ENCODE measurements at places on chromosomes 16 and 17.
A peak's percentile ranks its signal among the peaks of the same experiment; 100 is the strongest.

DNA sequence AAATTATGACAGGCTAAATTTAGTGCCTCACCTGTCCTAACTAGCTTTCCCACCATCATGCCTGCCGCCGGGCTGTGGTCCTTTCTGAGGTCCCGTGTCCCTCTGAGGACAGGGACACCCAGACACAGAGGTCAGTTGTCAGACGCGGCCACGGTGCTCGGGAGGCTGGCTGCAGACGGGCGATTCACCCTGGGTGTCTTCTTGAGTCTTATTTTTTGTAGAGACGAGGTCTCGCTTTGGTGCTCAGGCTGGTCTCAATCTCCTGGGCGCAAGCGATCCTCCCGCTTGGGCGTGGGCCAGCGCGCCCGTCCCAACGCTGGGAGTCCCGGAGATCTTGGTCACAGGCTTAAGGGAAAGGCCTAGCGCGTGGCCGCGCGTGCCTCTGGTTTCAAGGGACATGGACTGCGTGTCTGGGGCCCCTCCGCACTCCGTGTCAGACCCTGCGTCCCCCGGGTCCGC is 797 bp upstream of the RAB11FIP3 start:
- DNase-seq: peak; percentile 31

- DNase-seq: no peak
Observed at GRCh38 chr16:13768471-13768870, 151.5 kb upstream of the ERCC4 start.

GRCh38 chr16:1916640-1916990 is 1.6 kb downstream of the HS3ST6 start:
- DNase-seq: no peak

- no peak for DNase-seq
Observed at GRCh38 chr17:65388911-65389310, 172.5 kb downstream of the AXIN2 start.

- DNase-seq: peak; percentile 83
Observed at GRCh38 chr17:78144147-78144719, 2.0 kb upstream of the C17orf99 start.

DNA sequence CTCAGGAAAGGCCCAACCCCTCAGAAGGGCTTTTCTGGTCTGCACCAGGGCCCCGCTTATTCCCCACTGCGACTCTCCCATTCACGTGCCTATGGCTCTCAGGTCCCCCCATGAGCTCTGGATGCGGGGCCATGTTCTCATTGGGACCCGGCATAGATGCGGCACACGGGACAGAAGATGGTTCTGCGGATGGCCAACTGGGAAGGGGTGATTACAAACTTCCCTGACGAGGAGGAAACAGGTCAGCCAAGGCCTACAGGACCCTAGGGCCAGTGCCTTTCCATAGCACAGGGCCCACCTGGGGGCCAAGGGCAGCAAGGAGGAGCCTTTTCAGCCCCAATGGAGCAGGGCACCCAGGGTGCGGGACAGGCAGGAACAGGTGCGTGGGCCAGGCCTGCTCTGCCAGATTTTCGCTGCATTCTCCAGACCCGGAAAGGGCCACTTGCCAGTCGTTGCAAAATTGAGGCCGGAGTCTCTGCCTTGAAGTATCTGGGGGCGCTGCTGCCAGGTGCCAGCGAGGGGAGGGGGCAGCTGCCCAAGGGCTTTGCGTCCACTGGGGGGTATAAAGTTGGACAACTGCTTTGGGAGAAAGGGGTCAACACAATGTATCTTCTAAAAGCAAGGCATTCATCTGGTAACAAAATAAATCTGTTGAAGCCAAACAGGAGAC is 20.5 kb downstream of the SLC7A5 start:
- DNase-seq: no peak

- DNase-seq: no peak
Observed at GRCh38 chr16:56269811-56270684, 78.8 kb downstream of the GNAO1 start.

DNA sequence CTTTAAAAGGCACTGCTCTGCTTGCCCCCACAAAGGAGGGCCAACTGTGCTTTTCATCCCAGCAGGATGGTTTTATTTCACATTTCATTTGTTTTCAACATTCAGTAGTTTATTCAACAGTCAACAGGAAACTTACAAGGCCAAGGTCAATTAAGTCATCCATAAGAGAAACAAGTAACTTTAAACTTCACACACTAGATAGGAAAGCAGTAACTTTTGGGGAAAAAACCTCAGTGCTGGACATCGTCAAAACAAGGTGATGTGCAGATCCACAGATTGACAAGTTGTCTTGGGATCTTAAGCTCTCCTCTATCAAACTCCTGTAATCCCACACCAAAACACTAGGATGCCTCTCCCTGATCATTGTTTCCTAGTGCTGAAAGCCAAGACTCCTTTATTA is 18.5 kb downstream of the NFE2L1 start:
- DNase-seq: no peak

- DNase-seq: peak; percentile 53
Observed at GRCh38 chr17:33968350-33969044, 286.6 kb upstream of the CCL2 start.

DNA sequence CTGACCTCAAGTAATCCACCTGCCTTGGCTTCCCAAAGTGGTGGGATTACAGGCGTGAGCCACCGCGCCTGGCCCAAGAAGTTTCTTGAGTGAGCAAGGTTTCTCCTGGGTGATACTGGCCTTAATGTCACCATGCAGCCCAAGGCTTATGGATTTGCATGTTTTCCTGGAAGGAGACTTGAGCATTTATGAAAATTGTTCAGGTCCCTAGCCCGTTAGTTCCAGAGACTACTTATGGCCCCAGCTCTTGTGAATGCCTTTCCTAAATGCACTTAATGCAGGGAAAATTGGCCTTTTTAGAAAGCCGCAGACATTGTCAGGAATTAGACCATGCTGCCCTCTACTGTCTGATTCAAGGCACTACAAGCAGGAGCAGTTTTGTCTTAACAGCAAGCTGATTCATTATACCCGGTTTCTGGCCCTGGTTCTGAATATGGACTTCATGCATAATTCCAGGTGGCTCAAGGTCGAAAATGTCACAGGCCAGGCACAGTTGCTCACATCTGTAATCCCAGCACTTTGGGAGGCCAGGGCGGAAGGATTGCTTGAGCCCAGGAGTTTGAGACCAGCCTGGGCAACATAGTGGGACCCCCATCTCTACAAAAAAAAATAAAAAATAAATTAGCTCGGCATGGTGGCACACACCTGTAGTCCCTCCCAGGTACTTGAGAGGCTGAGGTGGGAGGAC is 91.3 kb downstream of the SNX29 start:
- peak; percentile 80 for DNase-seq

DNA sequence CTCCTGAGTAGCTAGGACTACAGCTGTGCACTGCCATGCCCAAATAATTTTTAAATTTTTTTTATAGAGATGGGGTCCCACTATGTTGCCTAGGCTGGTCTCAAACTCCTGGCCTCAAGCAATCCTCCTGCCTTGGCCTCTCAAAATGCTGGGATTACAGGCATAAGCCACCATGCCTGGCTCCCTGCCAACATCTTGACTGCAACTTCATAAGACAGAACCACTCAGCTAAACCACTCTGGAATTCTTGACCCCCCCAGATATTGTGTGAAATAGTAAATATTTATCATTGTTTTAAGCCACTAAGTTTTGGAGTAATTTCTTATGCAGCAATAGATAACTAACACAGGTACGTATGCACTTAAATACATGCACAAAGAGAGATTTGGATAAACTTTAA is 26.0 kb downstream of the DYNLL2 start:
- no peak for DNase-seq

DNA sequence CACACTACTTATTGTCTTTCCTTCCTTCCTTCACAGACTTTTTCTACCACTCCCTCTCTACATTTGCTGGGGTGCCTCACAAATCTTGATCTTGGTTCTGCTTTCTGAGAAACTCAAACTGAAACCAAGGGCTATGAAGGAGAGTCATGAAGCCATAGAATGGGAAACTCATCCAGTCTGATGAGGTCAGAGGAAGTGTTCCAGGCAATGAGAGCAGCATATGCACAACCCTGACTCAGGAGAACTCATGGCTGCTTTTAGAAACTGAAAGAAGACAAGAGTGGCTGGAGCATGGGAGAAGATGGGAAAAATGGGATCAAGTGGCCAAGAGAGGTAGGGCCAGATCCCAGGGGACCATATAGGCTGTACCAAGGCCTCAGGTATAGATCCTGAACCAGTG is 130.0 kb upstream of the TOX3 start:
- DNase-seq: no peak

DNA sequence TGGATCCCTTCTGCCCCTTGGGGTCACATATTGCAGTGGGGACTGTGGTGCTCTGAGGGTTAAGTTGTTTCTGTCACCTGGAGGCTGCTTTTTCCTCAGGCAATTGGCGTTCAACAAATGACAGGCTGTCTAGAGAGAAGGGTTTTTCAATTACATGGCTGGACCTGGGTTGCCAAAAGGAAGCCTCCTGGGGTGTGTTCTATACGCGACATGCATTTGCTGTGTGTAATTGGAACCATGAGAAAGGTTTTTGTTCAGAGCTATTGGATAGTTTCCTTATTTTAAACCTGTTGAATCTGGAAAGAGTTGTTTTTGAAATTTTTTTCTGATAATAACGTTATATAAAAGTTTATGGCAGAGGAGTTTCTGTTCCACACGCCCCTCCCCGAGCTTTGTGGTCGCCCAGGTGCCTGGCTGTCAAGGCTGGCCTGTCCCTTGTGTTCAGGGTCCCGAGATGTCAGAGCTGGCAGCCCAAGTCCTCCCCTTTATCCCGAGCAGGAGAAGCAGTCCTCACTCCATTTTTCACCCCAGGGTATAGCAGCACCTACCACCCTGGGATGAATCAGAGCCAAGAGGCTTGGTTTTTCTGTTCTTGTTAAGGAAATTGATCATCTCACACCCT is 26.1 kb upstream of the ZNF750 start:
- no peak for DNase-seq

DNA sequence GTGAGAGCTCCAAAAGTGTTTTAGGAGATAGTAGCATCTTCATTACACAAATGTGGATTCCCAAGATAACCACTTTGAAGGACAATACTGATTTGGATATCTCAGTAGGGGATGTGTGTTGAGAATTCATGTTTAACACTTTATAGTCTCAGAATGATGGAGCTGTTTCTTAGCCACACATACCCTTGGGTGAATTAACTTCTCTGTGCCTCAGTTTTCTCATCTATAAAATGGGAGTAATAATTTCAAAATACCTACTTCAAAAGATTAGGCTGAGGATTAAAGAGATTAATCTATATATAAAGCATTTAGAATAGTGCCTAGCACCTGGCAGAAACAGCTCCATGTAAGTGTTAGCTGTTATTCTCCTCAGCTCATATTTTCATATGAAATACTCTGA is 19.0 kb downstream of the LPCAT2 start:
- DNase-seq: no peak

DNA sequence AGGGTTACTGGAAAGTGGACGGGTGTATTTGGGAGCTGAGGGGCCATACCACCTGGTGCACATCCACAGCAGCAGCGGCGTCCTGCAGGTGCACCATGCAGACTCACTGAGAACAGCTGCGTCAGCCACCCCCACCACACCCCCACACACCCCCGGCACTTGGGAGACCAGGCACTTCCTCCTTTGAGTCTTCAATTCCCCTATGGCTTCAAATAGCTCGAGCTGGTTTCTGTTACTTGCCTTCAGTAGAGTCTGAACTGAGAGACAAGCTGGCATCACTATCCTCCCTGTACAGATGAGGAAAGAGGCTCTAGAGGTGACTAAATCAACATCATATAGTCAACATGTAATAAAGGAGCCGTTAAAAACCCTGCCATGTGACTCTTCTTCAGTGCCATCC is 15.4 kb downstream of the CUEDC1 start:
- DNase-seq: no peak

- no peak for DNase-seq
Observed at GRCh38 chr16:29656688-29657523, 6.1 kb upstream of the SPN start.

GRCh38 chr17:62791235-62791734 is 16.8 kb downstream of the MARCHF10 start:
- peak; percentile 74 for DNase-seq

DNA sequence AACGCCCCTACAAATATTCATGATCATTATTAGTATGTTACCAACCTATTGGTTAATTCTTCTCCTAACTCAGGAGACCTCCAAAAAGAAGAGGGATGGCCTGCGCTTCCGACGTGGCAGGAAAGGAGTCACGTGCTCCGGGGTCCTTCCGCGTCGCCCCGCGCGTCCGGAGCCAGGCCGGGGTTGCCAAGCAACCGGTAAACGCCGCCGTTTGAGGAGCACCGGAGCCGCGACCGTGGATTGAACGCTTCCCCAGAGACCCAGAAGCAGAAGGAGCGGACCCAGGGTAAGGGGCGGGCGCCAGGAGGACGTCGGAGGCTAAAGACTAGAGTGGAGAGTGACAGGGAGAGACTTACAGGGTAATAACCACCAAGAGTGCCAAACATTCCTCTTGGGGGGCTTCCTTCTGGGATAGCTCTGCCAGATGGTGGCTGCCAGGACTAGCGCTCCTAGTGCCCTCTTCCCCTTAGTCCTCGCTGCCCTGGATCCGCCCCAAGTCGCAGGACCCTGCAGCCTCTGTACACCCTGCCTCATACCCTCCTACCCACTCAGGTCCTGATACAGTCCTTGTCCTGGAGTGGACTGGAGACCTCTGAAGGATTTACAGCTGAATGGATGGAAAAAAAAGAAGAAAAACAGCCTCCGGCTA is at the start of gene DNAI2:
Gene DNAI2, plus strand, starts transcription at position 175 of the 649 bp plus-strand sequence. CDS start 7,584 bp downstream, outside the sequence.
- no peak for DNase-seq

DNA sequence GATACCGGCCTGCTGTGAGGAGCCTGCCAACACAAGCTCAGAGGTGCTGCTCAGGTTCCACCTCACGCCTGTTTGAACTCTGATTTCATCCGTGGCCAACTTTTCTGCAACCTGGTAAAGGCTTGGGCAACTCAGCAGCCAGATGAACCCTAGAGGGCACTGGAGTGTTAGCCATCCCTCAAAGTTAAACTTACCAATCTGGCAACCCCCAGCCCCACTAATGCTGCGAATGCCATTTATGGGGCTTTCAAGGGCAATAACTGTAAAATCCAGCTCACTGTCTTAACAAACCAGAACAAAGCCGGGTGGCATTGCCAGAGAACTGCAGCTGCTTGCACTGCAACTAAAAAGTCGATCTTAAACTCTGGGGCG is 105.5 kb downstream of the AXIN2 start:
- DNase-seq: no peak

GRCh38 chr16:88300463-88300835 is 82.3 kb upstream of the ZNF469 start:
- no peak for DNase-seq

- no peak for DNase-seq
Observed at GRCh38 chr16:57903656-57904055, 67.3 kb downstream of the CNGB1 start.

Data from urothelium cell line (cell line).